ENCODE measurements at places on chromosomes 13 and 19.

DNA sequence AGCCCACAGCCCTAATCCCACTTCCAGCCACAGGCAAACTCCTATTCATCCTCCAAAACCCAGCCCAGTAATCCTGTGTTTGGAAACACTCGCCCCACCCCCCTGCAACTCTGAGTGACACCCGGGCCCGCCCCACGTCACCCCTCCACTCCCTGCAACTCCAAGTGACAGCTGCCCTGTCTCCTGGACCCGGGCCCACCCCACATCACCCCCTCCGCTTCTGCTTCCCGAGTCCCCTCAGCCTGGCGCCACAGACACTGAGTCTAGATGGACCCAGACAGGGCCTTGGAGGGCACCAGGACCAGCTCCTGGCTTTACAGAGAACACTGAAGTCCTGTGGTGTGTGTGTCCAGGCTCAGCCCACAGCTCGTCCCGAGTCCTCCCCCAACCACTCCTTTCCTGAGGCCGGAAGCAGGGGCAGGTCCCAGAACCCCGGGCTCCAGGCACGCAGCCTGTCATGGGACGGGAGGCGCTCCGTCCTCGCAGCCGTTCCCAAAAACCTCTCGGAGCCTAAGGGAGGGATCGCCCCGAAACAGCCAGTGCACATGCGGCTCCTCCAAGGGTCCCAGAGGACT lies 7.7 kb downstream of the REXO1 start:
- DNase-seq = peak; percentile 52

- DNase-seq = no peak
Measured at GRCh38 chr13:52707375-52707774, 32.2 kb downstream of the CNMD start.

- DNase-seq = peak; percentile 85
Measured at GRCh38 chr19:42254089-42254849, 659 bp downstream of the ERF start.

DNA sequence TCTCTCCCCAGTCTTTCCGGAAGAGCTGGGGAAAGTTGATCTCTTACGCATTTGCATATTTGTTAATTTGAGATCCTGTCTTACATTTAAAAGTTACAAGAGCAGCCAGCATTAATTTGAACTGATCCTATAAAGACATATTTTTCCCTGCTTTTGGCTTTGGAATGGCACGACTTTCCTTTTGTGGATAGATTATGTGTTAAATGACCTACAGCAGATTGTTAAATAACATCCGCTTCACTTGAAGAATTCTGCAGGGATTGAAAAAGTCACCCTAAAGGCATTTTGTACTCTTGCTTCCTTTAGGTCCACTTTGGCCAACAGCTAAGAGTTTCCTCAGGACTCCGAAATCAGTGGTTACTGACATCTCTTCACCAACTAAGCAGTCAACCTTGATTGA lies 334.0 kb downstream of the TBC1D4 start:
- DNase-seq = no peak

DNA sequence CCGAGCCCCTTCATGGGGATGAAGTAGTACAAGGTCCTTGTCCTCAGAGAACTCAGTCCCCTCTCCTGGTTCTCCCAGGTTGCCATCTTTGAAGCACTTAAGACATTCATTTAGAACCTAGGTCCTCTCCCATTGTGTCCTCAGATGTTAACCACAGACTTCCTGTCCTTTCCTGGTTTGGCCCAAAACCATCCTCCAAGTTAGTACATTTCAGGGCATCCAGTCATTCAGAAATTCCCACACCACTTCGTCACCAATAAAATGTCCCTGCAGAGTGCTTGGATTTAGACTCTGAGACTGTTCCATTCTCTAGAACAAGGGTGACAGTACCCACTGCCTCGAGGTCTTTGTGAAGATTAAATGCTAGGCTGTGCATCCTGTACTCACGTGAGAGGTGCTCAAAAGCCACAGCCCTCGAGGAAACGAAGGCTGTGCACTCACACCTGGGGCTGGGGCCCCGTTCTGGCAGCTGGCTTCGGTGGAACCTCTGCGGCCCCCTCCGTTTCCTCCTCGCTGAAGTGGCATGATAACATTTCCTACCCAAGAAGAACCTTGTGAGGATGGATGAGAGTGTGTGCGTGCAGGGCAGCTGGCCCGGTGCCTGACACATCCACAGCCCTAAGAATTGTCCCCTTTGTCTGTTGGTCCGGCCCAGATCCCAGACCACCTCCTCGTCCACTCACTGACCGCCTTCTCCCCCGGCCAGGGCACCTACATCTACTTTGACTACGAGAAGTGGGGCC lies 4.7 kb downstream of the LENG1 start:
- DNase-seq = no peak

- DNase-seq = peak; percentile 84
Measured at GRCh38 chr19:18205200-18205892, 1.5 kb upstream of the RAB3A start.

- DNase-seq = no peak
Measured at GRCh38 chr19:54424201-54424600, 8.9 kb downstream of the TTYH1 start.

DNA sequence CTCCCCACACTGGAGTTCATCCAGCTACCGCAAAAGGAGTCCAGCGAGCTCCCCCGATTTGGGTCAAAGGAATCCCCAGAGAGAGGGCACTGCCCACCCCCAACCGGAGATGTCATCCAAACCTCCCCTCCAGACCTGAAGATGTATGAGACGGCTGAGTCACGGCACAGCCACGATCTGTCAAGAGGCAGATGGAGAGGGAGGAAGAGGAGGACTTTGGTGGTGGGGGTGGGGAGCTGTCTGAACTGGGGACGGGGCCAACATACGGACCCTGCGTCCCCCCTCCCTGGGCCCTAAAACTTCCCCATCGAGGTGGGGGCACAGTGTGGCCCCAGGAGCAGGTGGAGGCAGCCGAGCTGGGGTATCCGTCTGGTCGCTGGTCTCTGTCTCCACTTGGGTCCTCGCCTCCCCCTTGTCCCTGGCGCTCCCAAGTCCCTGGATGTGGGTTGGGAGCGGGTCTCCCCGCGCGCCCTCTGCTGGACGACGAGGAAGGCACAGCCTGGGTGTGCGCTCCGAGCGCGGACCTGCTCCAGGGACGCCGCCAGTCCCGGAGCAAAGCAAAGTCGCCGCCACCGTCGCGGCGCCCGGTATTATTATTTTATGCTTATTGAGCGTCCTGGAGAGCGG lies 3.8 kb downstream of the PDE4A start:
- peak; percentile 83 for DNase-seq

GRCh38 chr19:49677231-49677900 lies at the start of gene PRMT1:
Gene PRMT1 (plus strand): TSS chr19:49677271. CDS start chr19:49677281, 10 bp downstream.
- DNase-seq = peak; percentile 82

- DNase-seq = no peak
Measured at GRCh38 chr19:45591004-45591637, 6.5 kb upstream of the OPA3 start.

DNA sequence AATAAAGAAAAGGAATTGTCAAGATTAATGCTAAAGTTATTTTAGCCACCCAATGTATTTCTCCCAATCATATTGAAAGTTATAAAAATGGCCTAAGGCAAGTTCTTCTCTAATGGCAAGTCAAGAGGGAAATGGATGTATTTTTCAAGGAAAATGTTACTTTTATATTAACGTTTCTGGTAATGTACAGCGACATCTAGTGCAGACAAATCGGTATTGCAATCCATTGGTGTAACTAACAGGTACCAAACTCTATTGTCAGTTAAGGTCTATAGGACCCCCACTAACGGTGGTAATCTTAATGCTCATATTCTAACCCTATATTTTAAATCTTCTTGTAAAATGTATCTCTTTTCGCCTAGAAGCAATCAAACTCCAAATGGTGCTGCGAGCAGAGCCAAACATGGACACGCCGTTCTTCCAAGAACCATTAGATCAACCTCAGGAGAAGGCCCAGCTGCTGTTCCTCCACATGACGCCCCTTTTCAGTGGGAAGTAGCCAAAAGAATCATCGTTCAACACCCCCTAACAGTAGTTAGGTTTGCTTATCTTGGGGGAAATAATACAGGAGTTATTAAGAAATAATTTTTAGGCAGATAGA lies 98.5 kb upstream of the PABPC3 start:
- DNase-seq = no peak

GRCh38 chr13:98990701-98991100 lies 12.8 kb upstream of the DOCK9 start:
- no peak for DNase-seq

DNA sequence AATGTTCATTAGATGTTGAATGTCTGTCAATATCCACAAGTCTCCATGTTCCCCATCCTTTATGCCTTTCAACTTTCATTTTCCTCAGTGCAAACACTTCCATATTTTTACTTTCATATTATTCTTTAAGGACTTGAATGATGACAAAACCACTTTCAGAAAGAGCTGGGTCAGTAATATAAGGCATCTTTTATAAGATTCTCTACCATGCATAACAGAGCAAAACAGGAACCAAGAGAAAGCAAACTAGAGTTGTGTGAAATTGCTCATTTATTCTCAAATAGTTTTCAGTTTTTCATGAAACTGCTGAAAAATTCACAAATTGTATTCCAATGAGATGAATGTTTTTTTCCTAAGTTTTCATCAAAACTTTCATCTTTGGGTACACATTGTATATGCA lies 1247.6 kb downstream of the PCDH17 start:
- DNase-seq = no peak

DNA sequence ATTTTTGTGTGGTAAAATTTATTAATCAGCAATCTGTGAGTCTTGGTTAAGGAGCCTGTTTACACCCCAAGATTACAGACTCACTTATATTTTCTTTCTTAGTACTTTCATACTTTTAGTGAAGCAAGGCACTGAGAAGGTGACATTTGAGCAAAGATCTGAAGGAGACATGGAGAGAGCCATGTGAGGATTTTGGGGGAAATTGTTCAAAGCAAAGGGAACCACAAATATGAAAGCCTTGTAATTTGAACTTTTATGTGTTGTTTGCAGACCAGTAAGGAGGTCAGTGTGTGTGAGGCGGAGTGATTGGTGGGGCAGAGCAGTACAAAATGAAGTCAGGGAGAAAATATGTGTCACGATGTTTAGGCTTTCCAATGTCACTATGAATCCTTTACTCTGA lies 140.7 kb upstream of the KLF12 start:
- DNase-seq = no peak

DNA sequence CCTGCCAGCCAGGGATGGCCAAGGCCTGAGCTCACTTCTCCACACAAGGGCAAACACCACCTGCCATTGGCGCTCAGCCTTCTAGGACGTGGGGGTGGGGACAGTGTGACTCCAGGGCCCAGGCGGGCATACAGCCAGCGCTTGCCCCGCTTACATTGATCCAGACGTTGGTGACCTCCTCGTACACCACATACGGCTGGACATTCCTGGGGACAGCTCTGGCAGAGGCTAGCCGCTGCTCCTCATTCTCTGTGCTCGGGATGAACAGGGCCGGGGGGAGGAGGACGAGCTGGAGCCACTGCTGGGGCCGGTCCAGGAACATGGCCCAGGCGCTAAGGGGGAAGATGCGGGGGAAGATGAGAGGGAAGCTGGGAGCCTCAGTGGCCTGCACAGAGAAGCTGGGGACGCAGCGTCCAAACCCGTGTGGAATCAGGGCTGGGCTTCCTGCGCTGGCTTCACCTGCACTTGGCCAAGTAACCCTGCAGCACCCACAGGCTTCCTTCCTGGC lies 25.1 kb upstream of the MYDGF start:
- DNase-seq = no peak

GRCh38 chr19:50059045-50059444 lies 33.2 kb downstream of the ZNF473 start:
- DNase-seq = no peak

DNA sequence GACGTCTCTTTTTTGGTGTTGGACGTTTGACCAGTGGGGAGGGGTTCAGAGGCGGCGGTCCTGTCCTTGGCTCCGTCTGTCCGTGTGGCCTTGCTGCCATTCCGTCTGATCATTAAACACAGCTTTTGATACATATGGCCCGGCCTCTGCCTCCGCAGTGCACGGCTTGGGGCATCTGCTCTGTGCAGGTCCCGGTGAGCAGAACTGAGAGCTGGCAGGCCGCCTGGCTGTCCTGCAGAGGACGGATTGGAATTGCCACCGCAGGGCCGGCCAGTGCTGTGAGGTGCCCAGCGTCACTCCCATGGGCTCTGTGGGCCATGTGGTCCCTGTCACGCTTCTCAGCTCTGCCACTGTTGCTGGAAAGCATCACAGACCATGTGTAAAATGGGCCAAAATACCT lies 5.4 kb upstream of the TMPRSS9 start:
- DNase-seq = no peak

- peak; percentile 51 for DNase-seq
Measured at GRCh38 chr19:17394891-17395415, 957 bp upstream of the CCDC194 start.

GRCh38 chr13:26831336-26831908 lies 70.8 kb upstream of the GPR12 start:
- DNase-seq = no peak

GRCh38 chr13:26050568-26051230 lies 1.1 kb downstream of the SHISA2 start:
- peak; percentile 79 for DNase-seq
